ENCODE measurements at places on chromosomes 11 and 22.

DNA sequence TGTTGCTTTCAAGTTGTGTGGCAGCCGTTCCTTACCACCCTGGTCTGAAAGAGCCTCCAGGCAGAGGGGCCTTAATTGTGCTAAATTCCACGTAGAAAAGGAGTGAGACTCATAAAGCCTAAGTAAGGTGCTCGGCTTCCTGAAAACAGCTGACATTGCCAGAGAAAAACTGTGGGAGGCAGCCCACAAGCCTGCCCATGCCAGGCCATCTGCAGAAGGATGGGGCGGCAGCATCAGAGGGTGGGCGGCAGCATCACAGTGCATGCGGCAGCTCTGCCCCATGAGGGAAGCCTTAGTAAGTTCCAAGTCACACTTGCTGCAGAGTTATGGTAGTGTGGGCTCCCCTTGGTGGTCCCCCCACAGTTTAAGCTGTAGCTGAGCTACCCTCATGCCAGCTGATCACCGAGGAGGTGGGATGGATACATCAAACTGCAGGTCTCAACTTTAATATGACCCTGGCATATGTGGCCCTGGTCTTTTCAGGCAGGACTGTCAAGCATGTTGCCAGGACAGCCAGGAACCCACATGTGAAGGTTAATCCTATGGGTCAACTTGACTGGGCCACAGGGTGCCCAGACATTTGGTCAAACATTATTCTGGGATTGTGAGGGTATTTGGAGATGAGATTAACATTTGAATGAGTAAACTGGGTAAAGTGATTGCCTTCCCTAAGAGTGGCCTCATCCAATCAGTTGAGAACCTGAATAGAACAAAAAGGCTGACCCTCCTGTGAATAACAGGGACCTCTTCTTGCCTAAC, 3.1 kb upstream of the EIF3F start:
- DNase-seq, result no peak

DNA sequence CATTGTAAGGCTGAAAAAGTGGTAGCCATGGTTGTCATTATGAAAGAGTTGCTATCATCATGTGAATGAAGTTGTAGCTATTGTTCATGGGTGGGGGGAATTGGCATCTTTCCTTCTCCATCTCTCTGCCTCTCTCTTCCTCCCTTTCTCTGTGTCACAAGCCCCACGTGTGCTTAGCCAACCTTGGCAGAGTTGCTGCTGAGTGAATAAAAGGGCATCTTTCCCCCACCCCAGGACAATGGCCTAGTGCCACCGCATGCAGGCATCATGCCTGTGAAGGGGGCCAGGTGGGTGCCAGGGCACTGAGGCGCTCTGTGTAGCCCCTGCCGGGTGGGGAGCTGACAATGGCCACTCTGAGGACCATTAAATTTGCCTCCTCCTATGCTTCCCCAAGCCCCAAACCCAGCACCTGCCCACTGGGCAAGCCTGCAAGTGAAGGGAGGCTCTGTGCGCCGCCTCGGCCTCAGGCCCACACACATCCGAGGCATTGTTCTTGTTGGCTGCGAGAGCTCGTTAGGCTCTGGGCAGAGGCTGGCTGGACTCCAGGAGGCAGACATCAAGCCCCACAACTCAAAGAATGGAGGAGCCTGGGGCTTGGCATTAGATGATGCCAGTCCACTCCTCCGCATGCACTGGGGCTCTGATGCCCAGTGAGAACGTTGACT, 103.9 kb downstream of the SEZ6L start:
- no peak for DNase-seq

GRCh38 chr11:131038597-131038996, 122.3 kb upstream of the SNX19 start:
- DNase-seq, result peak; percentile 29

GRCh38 chr11:62242021-62242420, at the start of gene SCGB1D2:
Gene SCGB1D2, plus strand, starts transcription at chr11:62242239. Its CDS starts 69 bp downstream, at chr11:62242308.
- DNase-seq, result no peak

GRCh38 chr22:25110596-25110845, 89.1 kb upstream of the CRYBB3 start:
- DNase-seq, result no peak

GRCh38 chr22:44451016-44451415, 47.0 kb downstream of the RTL6 start:
- DNase-seq, result no peak

DNA sequence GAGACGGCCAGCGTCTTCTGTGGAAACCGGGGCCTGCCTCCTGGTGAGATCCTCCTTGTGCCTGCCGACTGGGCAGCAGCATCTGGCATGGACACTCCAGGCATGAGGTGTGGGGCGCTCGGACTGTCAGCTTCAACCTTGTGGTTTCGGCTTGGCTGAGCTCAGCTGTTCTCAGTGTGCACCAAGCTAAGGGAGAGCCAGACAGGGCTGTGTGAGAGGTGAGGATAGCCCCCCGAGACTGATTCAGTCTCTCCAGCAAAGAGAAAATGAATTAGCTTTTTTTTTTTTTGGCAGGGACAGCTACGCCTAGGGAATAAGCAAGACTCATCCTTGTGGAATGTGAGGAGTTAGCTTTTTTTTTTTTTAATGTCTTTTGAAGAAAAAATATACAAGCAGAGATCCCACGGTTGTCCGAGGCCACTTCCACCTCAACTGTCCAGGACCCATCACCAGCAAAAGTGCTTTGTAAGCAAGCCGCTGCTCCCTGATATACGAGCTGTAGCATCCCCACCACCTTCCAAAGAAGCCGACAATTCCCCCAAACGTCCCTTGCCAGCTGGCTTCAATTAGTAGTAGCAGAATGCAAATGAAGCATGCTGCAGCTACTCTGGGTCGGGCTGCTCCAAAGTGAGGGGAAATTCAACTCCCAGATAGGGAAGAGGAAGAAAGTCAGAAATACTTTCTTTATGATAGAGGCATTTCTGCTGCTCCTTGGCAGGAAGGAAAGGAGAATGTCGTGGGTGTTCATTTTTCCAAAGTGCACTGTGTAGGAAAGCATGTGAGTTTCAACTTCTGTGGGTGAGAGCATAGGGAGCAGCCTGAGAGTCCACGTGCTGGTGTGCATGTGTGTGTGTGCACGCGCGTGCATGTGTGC, 9.7 kb upstream of the THY1 start:
- no peak for DNase-seq

DNA sequence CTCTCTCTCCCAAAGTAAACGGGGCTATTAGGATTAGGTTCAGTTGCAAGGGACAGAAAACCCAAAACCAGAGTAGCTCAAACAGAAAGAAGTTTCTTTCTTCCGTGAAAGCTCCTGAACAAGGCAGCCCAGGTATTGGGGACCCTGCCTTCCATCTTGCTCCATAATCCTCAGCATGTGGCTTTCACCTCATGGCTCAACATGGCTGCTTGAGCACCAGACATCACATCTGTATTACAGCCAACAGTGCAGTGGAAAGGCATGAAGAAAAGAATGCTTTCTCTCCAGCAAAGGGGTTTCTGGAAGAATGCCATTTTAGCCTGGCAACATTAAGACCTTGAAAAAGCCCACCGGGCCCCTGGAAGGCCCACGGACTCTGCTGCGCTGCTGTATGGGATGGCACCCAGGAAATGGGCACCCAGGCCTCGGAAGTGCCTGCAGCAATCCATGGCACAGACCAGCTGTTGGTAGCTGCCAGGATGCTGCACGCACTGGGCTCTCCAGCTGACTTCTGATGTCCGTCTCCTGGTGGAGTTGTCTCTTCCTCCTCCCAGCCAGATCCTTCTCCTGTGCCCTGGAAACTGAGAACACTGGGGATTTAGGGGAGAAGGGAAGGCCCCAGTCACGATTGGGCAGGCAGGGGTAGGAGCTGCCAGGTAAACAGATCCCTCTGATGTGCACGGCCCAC, 22.6 kb downstream of the PDGFB start:
- DNase-seq, result no peak

DNA sequence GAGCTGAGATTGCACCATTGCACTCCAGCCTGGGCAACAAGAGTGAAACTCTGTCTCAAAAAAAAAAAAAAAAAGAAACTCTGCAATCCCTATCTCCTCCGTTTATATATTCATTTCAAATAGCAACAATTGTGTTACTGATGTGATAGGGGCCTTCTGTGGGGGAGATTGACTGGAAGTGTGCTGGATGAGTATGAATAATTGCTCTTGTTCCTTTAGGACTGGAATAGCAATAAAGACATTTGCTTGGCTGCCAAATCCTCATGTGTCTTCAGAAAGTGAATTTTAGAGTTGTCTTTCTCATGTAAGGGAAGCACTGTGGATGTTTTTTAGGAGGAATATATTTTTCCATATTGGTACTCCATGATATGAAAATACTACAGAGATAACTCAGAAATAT, 21.1 kb upstream of the ME3 start:
- no peak for DNase-seq

DNA sequence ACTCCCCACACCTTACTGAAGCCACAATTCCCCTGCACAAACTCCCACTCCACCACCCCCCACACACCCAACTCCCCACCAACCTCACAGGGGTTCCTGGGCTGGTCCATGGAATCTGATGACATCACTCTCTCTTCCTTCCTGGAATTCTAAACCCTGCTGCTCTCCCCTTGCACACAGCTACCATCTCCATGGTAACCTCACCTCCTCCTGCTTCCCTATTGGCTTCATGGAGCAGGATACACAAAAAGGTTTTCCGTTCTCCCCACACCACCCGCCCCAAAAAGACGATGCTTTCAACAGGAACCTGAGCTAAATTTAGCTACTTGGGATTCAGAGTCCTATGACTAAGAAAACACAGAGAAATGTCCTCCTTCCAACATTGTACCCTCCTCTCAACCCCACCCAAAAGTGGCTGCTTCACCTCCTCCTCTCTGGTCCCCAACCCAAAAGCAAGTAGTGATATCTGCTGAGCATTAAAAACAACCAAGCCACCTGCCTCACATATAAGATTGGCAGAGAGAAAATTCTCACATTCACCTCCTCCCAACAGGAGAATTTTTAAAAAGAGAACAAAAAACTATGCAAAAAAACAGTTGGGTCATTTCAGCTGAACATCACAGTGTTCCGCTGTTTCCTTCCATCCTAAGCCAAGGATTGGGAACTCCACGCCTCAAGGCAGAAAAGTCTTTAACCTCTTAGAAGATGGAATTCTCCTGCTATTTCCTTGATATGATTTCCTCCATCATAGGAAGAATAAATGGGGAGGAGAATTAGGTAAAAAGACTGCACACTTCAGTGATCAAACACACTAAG, 66.9 kb downstream of the RBFOX2 start:
- no peak for DNase-seq

DNA sequence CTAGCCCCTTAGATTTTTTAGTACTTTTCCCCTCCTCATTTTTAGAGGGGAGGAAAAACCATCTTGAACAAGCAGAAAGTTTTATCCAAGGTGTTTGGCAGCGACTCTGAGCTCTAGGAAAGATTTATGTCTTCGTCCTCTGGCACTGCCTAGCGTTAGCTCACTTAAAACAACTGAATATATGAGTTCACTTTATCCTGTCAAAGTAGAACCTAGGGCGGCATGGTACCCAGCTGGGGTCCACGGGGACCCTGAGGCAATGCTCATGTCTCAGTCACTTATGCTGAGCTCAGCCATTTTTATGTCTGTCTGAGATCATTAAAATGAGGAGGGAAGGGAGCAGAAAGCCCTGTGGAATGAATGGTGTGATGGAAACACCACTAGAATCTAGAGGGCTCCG, 14.2 kb upstream of the VSIG10L2 start:
- no peak for DNase-seq

DNA sequence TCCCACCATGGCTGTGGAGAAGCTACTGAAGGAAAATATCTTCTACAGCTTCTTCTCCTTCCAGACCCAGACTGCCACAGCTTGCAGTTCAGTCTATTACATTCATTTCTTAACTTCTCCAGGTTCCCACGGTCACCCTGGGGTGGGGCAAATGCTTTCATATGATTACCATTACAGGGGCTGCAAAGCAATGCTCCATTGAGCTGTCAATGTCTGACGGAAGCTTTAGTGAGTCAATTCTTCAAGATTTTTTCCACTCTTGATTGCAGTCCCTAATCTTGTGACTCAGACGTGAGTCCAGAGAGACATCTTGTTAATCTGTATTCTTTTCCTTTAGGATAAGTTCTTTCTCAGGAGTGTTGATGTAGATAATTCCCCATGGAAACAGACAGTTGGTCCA, 233.4 kb upstream of the DDI1 start:
- no peak for DNase-seq

GRCh38 chr22:27153386-27153785, 496.0 kb downstream of the MIAT start:
- DNase-seq, result no peak

- DNase-seq, result no peak
Measured at GRCh38 chr22:44931766-44932165, 78.0 kb downstream of the PHF21B start.

DNA sequence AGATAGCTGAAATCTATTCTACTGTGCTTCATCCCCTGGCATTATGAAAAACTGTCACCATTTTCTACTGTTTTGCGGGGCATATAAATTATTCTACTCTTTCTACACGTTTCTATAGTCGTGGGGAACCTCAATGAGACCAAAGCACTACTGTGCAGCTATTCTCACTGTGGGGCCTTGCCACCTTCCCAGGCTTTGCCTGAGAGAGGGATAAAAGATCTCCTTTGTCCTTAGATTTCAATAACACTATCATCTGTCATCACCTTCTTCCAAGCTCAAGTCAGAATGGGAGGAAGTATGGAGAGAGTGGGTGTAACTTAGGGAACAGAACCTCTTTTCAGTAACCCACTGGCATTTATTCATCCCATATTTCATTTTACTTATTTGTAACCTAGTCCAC, 1462.1 kb upstream of the RAG2 start:
- no peak for DNase-seq

- DNase-seq, result no peak
Measured at GRCh38 chr11:1785749-1786413, 22.2 kb upstream of the CTSD start.

DNA sequence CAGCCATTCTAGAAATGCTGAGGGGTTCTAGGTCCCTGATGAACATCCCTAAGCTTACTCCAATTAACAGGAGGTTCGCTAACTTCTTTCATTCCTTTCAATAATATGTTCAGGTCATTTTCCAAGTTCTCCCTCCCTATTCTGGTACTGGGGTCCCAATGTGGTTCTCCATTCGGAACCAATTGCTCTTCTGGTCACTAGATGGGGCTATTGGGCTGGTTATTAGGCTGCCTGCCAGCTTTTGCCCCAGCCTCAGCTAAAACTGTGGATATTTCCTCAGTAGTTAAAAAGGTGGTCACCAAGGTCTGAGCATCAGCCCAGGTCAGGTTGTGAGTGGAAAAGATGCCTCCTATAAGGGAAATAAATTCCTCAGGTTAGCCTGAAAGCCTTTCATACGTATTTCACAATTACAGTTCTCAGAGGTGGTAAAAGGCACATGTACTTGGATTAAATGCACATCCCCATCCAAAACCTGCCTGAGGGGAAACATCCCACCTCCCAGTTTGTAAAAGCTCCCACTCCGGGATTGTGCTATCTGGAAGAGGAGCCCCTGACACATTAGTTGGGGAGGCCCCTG, 161.1 kb upstream of the CCDC179 start:
- DNase-seq, result peak; percentile 26

DNA sequence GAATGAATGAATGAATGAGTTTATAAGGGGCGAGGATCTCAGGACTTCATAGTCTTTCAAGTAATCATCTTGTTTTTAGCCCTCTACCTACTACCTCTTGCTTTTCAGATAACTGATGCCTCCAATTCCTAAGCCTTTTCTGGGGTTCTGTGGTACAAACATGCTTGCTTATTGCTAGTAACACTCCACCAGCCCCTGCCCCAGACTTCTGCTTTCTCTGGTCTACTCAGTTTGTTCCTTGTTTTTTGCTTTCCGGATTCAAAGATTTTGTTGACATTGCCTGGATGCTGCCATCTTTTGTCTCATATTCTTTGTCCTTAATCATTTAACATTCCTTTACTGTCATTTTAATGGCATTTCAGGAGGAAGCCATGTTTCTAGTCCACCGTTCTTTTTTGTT, 8.9 kb upstream of the TMEM9B start:
- DNase-seq, result no peak

Measured in K562 (cell line).